ENCODE measurements at places on chromosomes 5 and 9.

DNA sequence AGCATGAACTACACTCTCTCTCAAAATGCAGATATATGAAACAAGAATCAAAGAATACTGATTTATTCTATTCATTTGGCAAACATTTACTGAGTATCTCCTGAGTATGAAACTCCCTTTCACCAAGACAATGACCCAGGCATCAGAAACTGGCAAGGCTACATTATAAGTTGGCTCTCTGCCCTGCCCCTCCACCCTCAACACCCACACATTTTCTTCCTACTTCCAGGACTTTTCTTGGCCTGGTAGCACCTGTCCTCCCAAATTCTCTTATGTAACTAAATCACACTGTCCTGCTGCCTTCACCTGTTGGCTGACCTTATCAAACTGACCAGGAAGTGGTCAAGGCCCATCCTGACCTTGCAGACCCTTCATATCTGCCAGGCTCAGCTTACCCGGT lies 3.5 kb downstream of the RASEF start:
- no peak for DNase-seq

GRCh38 chr5:77145666-77146065 lies 58.6 kb upstream of the ZBED3 start:
- no peak for DNase-seq

- DNase-seq = no peak
Observed at GRCh38 chr9:115393976-115394775, 276.2 kb upstream of the TNC start.

GRCh38 chr9:4575997-4576396 lies 85.7 kb downstream of the SLC1A1 start:
- DNase-seq = no peak

- DNase-seq = no peak
Observed at GRCh38 chr5:173228639-173229381, 6.2 kb downstream of the NKX2-5 start.
